ENCODE measurements at places on chromosomes 2 and 18. TPM values are rescaled to one million over a fixed set of nuclear protein-coding genes. Genes with fewer than 3 reads are reported as not detected.

GRCh38 chr2:212424082-212424481 lies 114.5 kb downstream of the ERBB4 start:
- no peak overlapping the region for H3K27ac ChIP-seq
- H3K27me3 ChIP-seq, result no peaks in the 10 kb centered on the region
- H3K4me3 ChIP-seq, result no peak overlapping the region
- no peaks in the 10 kb centered on the region for H3K4me1 ChIP-seq

ELOA2 gene
- not detected for total RNA-seq

SCN2A gene
- total RNA-seq, result not detected

DNA sequence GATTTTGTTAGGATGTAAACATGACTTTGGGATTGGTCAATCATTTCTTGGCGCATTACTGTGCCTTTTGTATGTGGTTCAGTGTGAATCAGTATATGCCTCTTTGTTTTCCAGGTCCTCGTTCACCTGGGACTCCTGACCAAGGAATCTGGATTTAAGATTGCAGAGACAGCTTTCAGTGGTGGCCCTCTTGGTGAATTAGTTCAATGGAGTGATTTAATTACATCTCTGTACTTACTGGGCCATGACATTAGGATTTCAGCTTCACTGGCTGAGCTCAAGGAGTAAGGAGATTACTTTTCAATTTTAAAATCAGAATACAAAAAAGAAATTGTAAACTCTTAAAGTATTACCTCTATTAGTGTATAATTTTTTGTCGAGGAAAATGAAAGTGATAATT lies 87.6 kb downstream of the MGAT5 start:
- no peaks in the 10 kb centered on the region for H3K27me3 ChIP-seq
- H3K4me3 ChIP-seq, result no peak overlapping the region

LYG1 gene
- 1.2 TPM for total RNA-seq

DSC1 gene
- total RNA-seq, result not detected

- no peaks in the 10 kb centered on the region for H3K27me3 ChIP-seq
- H3K4me3 ChIP-seq, result no peak overlapping the region
- peaks cover 22% of the 10 kb centered on the region for H3K36me3 ChIP-seq
- H3K4me1 ChIP-seq, result peaks cover 16% of the 10 kb centered on the region
- no peak overlapping the region for H3K27ac ChIP-seq
Observed at GRCh38 chr2:233498126-233498525, 68.5 kb downstream of the USP40 start.

- peak; percentile 59 for DNase-seq
- H3K4me1 ChIP-seq, result peaks cover 14% of the 10 kb centered on the region
- no peak overlapping the region for H3K4me3 ChIP-seq
- H3K27ac ChIP-seq, result no peak overlapping the region
- peaks cover 23% of the 10 kb centered on the region for H3K27me3 ChIP-seq
- H3K36me3 ChIP-seq, result no peaks in the 10 kb centered on the region
Observed at GRCh38 chr18:23131693-23132319, 3.5 kb upstream of the CABLES1 start.

ROCK1 gene
- total RNA-seq, result 67.0 TPM

DNA sequence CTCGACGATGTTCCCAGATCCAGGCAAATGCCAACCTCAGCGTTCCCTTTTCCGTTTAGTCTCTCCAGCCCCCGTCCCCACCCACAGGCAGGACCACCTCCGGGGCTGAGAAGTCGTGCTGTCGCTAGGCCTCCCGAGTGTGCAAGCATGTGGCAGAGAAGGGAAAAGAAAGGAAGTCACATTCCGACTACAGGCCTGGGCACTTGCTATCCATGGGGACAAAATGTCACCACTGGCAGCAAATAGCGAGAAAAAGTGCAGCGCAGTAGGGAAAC lies 420 bp downstream of the PIGN start:
- no peaks in the 10 kb centered on the region for H3K27me3 ChIP-seq
- peak overlapping the region; percentile 96 for H3K4me3 ChIP-seq
- peaks cover 49% of the 10 kb centered on the region for H3K4me1 ChIP-seq
- peaks cover 32% of the 10 kb centered on the region for H3K36me3 ChIP-seq

DNA sequence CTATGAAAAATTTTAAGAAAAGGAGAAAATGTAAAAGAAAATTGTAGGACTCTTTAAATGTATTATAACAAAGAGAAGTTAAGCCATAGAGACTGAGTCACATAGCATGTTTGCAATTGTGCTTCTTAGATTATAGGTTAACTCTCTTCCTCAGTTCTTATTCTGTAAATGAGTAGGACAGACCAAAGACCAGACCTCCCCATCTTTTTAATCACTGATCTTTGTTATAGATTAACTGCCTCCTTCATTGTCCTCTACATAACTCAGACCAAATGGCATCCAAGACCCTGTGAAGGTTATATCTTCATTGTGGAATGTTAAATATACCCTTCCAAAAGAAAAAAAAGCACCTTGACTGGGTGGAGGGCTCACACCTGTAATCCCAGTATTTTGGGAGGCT lies 316.9 kb upstream of the LRRTM4 start:
- no peak for DNase-seq
- H3K27ac ChIP-seq, result no peak overlapping the region
- no peaks in the 10 kb centered on the region for H3K27me3 ChIP-seq
- H3K4me1 ChIP-seq, result no peaks in the 10 kb centered on the region
